ENCODE measurements at places on chromosomes 11 and 22.
A peak's percentile ranks its signal among the peaks of the same experiment; 100 is the strongest.

- peak; percentile 44 for DNase-seq
Measured at GRCh38 chr11:117095284-117096161, 2.7 kb downstream of the SIK3 start.

- no peak for DNase-seq
Measured at GRCh38 chr11:77174559-77174958, 46.5 kb downstream of the MYO7A start.

DNA sequence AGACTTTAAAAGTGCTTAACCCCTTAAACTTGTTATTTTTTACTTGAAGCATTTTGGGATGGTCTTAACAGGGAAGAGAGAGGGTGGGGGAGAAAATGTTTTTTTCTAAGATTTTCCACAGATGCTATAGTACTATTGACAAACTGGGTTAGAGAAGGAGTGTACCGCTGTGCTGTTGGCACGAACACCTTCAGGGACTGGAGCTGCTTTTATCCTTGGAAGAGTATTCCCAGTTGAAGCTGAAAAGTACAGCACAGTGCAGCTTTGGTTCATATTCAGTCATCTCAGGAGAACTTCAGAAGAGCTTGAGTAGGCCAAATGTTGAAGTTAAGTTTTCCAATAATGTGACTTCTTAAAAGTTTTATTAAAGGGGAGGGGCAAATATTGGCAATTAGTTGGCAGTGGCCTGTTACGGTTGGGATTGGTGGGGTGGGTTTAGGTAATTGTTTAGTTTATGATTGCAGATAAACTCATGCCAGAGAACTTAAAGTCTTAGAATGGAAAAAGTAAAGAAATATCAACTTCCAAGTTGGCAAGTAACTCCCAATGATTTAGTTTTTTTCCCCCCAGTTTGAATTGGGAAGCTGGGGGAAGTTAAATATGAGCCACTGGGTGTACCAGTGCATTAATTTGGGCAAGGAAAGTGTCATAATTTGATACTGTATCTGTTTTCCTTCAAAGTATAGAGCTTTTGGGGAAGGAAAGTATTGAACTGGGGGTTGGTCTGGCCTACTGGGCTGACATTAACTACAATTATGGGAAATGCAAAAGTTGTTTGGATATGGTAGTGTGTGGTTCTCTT is 2.8 kb downstream of the MALAT1 start:
- DNase-seq, result peak; percentile 59

DNA sequence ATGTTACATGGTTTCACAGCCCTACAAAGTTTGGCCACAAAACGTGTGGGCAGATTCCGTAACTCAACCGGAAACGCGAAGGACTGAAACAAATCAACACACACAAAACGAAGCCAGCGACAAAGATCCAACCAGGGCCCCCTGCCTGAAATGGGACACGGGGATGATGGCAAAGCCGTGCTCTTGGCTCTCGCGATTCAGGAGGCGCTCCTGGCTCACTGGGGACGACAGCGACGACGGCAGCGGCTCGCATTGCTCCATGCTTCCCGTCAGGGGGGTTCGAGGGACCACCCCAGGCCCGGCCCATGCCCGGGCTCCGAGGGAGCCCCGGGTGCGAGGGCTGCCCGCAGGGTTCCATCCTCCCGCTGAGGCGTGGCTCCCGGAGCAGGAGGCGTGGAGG is 4786.8 kb upstream of the OR11H1 start:
- DNase-seq, result no peak

DNA sequence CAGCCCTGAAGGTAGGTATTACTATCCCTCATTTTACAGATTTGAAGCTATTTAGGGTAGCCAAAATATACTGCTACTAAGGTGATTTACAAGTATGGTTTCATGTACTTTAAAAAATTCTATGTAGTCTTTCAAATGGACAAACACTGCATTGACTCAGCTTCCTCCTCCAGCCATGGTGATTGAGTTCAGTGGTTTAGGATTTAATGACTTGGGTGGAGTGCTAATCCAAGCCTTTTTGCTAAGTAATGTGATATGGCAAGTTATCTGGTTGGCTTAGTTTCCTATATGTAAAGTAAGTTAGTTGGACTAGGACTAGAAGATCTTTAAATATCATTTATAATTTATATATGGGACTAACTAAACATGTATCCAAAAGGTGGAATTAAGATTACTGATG is 77.9 kb downstream of the ARHGAP20 start:
- DNase-seq, result no peak

- no peak for DNase-seq
Measured at GRCh38 chr11:60910281-60910687, 3.7 kb upstream of the TMEM109 start.

DNA sequence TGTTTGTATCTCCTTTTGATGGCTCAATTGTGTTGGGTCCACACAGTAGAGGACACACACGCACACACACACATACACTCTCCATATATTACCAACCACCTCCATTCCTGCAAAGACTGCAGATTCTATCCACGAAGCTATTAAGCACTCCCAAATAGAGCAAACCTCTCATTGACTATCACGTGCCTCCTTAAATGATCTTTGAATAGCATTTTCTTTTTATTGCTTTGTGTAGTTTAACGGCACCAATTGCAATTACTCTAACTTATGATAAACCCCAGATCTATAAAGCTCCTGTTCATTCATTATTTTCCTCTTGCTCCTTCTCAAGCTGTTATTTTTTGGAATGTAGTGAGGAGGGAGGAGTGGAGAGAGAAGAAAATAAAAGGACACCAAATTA is 204.7 kb downstream of the ST3GAL4 start:
- no peak for DNase-seq

DNA sequence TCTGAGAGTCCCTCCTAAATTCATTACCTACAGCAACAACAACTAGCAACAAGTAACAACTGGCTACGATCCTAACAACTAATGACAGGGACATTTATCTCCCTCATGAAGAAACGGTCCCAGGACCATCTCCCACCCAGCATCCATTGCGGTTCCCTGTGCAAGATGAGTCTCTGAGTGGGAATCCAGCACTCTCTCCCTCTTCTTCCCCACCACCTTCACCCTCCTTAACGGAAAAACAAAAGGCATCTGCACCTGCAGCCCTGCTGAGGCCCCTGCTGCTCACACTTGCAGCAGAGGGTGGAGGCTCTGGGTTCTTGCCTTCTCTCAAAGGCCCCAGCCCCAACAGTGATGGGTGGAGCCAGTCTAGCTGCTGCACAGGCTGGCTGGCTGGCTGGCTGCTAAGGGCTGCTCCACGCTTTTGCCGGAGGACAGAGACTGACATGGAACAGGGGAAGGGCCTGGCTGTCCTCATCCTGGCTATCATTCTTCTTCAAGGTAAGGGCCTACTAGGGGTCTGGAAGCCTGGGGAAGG is at the start of gene CD3G:
TSS of gene CD3G (plus strand) at position 364 of the 535 bp plus-strand sequence. CDS start at position 444, 80 bp downstream.
- no peak for DNase-seq

DNA sequence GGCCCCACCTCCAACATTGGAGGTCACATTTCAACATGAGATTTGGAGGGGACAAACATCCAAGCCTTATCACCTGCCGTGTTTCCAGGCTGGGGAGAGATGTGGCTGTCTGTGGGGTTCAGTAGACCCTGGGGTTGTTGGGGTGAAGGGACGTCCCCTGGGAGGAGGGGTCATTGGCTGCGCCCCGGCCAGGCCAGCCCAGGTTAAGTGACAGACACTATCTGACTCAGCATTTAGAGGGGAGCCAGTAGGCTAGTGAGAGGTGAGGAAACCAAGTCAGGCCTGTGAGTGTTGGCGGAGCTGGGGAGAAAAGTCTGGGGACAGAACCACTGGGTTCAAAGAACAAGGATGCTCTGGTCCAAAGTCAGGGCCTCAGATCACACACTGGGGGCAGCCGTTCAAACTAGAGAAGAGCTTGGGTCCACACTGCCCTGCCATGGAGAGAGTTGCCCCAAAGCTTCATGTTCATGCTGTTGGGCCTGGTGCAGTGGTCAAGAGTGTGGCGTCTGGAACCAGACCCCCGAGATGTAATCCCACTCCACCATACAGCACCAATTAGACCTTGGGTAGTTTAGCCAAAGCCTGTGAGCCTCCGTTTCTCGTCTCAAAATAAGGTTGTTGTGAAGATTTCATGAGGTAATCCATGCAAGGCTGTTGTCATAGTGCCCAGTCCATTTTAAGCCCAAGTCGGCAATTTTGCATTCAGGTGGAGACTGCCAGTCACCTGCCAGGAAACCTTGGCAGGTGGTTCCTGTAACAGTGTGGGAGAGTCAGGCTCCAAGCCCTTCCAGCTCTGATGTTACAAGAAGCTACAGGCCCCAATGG is 1289.6 kb downstream of the TBC1D22A start:
- DNase-seq, result no peak

GRCh38 chr11:18012122-18012905 is 533 bp downstream of the SERGEF start:
- peak; percentile 17 for DNase-seq

DNA sequence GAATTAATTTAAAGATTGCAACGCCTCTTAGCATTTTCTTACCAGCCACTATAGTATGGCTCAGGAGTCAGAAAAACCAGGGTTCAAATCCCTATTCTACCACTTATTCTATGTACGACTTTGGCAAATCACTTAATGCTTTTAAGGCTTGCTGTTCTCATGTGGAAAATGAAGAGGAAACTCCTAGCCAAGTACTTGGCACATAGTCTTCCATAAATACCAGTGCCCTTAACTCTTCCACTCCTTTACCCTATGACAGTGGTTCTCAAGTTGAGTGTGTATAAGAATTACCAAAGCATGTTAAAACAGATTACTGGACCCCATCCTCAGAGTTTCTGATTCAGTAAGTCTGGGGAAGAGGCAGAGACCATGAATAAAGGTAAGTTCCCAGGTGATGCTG is 107.6 kb downstream of the RBFOX2 start:
- no peak for DNase-seq
